ENCODE measurements at places on chromosomes 6 and 20.

DNA sequence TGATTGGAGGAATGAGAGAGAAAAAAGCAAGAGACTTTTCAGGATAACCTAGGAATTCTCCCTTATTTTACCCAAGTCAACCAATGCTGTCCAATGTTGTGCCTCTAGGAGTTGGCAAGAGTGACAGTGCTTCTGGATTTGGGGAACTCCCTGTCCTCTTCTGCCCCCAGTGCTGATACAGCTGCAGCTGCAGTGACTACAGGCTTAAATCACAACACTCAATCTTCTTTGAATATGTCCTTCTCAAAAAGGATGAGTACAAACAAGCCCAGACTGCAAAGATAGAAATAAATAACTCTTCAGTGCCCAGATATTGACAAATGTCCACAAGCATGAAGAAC is 141.0 kb upstream of the COL21A1 start:
- no peak for DNase-seq

DNA sequence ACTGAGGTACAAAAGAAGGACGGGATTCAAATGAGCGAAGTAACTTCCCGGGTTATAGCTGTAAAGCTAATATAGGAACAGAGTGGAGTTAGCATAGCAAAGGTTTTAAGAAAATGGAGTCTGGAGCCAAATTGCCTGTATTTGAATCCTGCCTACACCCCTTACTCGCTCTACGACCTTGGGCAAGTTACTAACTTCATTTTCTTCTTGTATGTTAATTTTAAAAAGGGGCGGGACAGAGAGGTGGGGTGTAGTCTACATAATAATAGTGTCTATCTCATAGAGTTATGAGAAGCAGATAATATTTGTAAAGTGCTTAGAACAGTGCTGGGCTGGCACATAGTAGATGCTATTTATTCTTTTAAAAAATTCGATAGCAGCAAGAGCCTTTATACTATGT is 705 bp downstream of the ZSCAN23 start:
- DNase-seq = no peak

- no peak for DNase-seq
Observed at GRCh38 chr20:9839626-9840025, 750 bp upstream of the PAK5 start.

- no peak for DNase-seq
Observed at GRCh38 chr6:132190097-132190814, 211.0 kb downstream of the MOXD1 start.

- DNase-seq = no peak
Observed at GRCh38 chr6:77123527-77123926, 339.8 kb downstream of the HTR1B start.

GRCh38 chr6:149024361-149024760 is 277.5 kb downstream of the UST start:
- DNase-seq = no peak

Data from ELF-1 (cell line).